Activated T-helper 1 cell treated with anti-CD3 and anti-CD28 coated beads, Interleukin-2, amount 50 U/mL, for 16 hours (primary cell): ENCODE measurements at places on chromosomes 11 and 22.

GRCh38 chr11:102928247-102928646 lies 27.3 kb downstream of the MMP13 start:
- DNase-seq: no peak

- no peak for DNase-seq
Measured at GRCh38 chr11:34205326-34206035, 100.1 kb downstream of the NAT10 start.

DNA sequence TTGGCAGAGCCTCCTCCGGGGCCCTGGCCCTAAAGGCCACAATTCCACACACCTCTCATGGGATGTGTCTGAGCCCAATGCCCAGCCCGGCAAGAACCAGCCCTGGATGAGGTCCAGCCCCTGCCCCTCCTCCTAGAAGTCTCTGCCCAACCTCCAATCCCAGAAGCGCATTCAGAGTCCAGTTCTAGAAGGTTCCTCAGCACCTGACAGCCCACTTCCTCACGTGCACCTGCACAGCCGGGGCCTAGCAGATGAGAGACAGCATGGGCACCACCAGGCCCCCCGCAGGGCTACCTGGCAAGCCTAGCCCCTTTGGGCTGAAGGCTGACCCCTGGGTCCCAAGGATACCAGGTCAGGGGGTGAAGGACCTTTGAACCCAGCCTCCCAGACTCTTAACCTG lies 11.5 kb upstream of the CDKN1C start:
- no peak for DNase-seq

DNA sequence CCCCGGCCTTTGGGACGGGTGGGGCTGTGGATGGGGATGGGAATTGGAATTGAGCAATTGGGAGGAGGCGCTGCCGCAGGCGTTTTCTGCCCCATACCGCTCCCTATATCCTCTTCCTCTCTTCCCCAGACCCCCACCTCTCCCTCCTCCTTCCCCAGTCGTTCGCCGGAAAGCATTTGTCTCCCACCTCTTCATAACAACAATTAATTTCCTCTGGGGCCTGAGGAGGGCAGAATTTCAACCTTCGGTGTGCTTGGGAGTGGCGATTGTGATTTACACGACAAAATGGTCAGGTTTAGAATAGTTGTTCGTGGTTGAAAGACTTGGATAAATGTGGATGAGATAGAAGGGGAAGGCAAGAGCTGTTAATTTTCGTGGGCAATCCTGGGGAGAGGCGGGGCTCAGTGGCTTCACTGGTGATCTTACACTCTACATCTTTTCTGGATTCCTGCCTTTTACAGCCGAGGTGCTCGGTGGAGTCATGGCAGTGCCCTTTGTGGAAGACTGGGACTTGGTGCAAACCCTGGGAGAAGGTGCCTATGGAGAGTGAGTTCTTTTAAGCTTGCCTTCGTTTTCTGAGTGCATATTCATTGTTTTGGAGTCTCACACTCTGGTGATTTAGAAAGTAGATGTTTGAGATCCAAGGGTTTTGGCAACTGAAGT lies 1.5 kb downstream of the CHEK1 start:
- DNase-seq: no peak

DNA sequence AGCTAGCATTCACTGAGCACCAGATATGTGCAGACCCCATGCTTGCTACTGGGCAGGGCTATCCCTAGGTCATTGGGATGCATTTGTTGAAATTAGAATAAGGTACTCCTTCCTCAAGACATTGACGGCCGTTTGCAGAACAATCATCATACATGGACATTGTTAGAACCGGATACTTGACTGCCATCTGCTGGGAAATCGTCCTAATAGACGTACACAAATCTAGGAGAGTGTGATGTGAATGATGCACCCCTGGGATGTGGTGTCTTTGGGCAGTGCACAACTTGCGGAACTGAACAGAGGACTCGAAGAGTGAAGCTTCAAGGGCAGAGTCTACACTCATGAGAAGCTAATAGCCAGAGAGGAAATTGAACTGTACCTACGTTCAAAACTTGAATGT lies 35.9 kb downstream of the MYO18B start:
- DNase-seq: no peak

DNA sequence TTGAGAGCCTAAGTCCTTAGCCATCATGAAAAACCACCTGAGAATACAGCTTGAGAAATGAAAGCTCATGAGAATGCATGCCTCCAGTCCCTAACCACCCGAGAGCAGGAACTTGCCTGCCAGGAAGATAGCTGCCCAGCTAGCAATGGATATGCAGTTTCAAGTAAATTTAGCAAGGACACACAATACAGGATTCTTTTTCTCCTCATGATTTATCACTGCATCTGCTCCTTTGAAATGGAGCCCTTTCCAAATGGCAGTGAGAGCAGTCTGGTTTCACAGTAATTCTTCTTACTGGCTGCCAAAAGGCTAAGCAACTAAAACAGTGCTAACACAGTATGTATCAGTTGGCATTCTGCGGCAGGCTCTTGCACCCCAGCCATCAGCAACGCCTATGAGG lies 109.9 kb downstream of the MICAL3 start:
- no peak for DNase-seq

DNA sequence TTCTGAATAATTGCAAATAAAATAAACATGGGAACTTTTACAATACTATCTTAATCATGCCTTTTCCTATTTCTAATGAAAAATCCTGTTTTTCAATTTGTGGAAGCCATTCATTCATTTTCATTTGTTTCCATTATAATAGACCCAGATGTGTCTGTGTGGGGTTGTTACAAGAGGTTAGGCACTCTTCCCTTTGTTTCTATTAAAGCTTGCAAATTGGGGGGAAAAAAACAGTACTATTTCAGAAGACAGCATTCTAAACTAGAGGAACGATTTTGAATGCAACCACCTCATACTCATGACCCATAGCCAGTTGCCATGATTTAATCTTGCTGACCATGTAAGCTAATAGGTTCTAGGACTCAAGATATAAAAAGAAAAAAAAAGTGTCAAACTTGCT lies 175.5 kb downstream of the SOX6 start:
- no peak for DNase-seq

- DNase-seq: no peak
Measured at GRCh38 chr11:6576471-6577373, 26.7 kb downstream of the RRP8 start.
